Tibial nerve (tissue), 4 donors: ENCODE measurements at places on chromosomes 3 and 15. TPM values are rescaled to one million over a fixed set of nuclear protein-coding genes. Genes with fewer than 3 reads are reported as not detected.

AADAC gene
- not detected for total RNA-seq

KIF9 gene
- 7.1 TPM for total RNA-seq

OIP5 gene
- 2.7 TPM for total RNA-seq

ADAMTS7 gene
- total RNA-seq: 19.3 TPM

NIPA2 gene
- 56.5 TPM for total RNA-seq

CACNA2D2 gene
- 2.0 TPM for total RNA-seq

UBE2E2 gene
- total RNA-seq: 123 TPM

LYZL4 gene
- not detected for total RNA-seq

DNA sequence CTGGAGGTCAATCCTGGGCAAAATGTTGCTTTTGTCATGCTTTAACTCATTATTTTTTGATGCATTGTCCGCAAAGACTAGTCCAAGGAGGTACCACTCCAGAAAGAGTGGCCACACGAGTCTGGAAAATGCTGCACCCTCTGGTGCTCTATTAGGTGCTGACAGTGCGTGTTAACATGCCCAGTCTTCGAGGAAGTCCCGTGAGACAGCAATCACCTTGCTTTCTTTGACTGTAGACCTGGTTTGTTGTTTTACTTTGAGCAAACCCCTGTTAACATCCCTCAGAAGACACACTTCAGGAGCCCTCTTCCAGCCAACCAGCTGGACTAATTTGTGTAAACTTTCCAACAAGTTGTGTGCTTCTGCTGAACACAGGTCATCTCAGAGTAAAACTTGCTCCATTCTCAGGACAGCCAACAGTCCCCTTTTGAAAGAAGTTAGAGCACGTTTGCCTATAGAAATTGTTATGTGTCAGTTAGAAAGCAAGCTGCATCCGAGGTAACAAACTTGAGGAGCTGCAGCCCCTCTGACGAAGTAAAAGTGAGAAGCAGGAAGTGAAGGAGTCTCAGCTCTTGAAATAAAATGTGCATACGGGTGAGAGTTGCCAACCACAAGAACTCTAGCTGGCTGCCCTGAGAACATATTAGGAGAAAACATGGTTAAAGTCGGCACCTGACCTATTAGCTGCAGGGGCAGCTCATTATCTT lies 205.0 kb downstream of the LPP start:
- no peak for DNase-seq

DNA sequence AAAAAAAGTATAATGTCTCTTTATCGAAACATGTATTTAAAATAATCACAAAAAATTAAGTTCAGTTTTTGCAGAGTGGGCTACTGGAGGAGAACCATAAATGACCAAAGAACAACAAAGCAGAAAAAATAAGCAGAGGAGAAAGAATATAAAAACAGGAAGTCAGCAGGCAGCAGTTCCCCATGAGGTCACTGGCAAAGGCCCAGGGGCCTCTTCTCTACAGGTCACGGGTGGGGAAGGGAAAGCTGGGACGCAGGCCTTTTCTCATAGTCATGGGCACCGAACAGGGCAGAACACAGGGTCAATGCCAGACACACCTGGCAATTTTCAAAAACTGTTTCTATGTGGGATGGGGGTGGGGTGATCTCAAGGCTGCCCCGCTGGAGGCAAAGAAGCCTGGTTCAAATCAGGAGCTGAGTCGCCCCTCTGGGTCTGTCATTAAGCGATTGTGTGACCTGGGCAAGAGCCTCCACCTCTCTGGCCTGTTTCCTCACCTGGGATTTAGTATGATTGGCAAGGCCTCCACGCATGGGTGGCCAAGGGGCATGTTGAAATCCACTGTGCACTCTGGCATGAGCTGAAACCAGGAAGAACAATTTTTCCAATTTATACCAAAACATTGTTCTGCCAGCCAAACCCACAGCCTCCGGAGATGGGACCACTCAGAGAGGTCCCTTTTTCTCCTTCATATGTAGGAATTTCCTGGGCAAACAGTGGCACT lies 43.8 kb upstream of the UACA start:
- peak; percentile 75 for DNase-seq

GRCh38 chr3:141104151-141104821 lies 53.1 kb downstream of the SPSB4 start:
- no peak for DNase-seq

GRCh38 chr3:179671747-179672242 lies 19.0 kb downstream of the USP13 start:
- DNase-seq: no peak

DNA sequence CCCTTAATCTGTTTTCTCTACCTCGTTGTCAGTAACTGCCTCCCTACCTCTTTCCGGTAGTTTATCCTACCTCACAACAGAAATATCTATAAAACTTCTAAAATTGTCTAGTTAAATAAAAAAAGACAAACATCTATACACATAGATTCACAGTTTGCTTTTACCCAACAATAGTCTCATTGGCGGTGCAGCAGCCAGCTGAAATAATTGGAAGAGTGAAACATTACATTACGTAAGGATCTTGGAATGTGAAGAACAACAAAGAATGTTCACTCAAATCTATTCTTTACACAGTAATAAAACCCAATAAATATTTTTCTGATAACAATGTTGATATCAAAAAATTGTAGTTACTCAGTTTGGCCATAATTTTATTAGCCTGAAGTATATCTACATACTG lies 115.5 kb upstream of the ARPP21 start:
- DNase-seq: no peak

DNA sequence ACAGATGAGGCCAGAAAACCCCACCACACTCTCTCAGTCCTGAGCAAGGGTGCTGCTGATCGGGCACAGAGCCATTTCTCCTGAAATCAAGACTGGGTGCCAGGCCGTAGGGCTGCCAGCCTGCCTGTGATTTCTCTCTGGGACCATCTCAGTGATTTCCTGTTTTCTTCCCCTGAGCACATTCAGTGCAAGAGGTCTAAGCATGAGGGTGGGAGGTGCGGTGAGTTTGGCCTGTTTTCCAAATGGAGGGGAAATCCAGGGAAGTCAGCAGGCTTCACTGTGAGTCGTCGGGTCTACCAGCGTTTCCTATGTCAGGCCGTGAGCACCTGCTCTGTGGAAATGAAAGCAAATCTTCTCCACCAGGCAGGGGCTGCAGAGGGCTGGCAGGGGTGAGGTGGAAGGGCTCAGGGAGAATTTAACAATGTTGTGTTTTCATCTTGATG lies 82.3 kb downstream of the ST6GAL1 start:
- DNase-seq: no peak

DNA sequence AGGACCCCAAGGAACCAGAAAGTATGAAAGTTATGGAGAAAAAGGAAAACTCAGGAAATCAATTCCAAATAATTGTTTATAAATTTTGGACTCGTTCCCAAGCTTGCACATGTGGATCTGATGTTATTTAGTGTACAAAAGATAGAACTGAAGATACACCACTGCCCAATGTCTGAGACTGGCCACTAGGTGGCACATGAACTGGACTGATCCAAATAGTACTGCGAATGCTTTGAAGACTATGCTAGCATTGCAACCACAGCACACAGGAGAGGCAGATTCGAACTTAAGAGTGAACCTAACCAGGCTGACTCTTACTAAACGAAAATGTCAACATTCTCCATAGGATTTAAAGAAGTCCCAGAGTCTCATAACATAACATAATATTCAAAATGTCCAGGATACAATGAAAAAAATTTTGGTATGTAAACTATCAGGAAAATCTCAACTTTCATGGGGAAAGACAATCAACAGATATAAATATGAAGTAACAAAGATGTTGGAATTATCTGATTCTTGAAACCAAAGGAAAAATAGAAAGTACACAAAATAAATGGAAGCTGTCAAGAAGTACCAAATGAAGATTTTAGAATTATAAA lies 596.7 kb downstream of the FGF12 start:
- DNase-seq: no peak

DNA sequence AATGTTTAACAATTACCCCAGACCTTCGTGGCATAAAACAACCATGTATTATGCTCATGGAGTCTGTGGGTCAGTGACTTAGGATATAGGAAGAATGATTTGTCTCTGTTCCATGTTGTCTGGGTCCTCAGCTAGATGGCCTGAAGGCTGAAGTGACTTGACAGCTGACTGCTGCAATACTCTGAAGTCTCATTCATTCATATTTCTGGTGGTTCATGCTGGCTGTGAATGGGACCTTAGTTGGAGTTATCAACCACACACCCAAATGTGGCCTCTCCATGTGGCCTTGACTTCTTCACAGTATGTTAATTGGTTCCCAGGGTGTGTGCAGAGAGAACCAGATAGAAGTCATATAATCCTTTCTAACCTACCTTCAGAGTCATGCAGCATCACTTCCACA lies 145.1 kb upstream of the BFSP2 start:
- DNase-seq: no peak

GRCh38 chr3:186108106-186108940 lies 566 bp downstream of the ETV5 start:
- peak; percentile 23 for DNase-seq

DNA sequence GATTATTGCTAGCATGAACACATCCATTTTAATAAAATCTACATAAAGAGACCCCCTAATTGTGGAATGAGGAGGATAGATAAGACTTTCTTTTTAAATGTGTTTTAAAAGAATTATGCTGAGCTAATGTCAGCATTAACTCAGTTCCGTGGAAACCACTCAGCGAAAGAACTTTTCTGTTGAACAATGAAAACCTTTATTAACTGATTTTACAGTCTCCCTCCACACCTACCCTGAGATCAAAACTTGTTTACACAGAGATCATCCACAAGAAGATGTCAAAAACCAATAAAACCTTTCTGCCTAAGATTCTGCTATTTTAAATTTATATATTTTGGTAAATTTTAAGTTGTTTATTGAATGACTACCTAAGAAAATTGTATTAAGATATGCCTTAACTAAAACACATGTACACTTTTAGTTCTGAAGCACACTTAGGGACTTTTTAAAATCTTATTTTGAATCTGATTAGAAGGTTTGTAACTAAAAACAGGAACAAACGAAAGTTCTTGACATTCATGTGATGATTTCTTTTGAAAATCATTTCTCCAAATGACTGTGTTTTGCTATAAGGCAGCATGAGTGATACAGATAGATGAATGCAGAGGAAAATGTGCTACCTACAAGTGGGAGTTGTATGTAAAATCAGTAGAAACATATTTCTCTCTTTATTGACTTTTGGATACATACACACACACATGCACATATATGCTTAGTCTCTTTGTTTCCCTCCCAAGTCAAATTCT lies 369.0 kb downstream of the UNC13C start:
- no peak for DNase-seq

DNA sequence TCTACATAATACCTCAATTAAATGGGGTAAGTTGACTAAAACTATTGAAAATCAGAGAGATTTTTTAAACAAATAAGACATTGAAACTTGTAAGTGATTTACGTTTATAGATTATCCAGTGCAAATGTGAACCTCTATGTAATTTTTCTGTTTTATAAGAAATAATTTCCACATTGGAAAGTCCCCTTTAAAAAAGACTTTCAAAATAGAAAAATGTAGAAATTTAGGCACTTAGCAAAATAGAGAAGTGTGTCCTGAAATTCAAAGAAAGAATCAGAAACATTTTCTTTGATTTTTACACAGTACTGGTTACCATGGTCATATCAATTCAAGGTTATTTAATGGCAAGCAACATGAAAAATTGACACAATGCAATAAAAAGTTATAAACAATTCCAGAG lies 290.9 kb upstream of the GPR149 start:
- DNase-seq: no peak

- DNase-seq: no peak
These were observed 34.2 kb upstream of the SPTBN5 start for GRCh38 chr15:41928100-41928499.

GRCh38 chr3:101940521-101941317 lies 91.4 kb downstream of the NFKBIZ start:
- no peak for DNase-seq

- DNase-seq: no peak
These were observed 12.1 kb upstream of the SKOR1 start for GRCh38 chr15:67813104-67813634.

GRCh38 chr15:29324746-29325145 lies 55.1 kb upstream of the NSMCE3 start:
- DNase-seq: no peak
